Stimulated activated CD4-positive, alpha-beta T cell treated with anti-CD3 and anti-CD28 coated beads, TNF-alpha, amount 100 ng/mL, for 48 hours (primary cell): ENCODE measurements at places on chromosomes 2 and 18.

GRCh38 chr18:79507546-79508480 is 112.1 kb downstream of the NFATC1 start:
- DNase-seq, result no peak

DNA sequence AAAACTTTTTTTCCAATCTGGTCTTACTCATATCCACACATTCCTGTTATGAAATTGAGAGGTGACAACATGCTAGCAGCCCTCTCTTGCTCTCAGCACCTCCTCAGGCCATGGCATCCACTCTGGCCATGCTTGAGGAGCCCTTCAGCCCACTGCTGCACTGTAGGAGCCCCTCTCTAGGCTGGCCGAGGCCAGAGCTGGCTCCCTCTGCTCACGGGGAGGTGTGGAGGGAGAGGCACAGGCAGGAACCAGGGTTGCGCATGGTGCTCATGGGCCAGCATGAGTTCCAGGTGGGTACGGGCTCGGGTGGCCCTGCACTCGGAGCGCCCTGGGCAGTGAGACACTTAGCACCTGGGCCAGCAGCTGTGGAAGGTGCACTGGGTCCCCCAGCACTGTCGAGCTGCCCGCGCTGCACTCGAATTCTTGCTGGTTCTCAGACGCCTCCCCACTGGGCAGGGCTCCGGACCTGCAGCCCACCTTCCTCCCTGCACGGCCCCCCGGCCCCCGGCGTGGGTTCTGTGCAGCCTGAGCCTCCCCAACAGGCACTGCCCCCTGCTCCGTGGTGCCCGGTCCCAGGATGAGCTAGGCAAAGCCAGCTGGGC is 1669.6 kb upstream of the CELF4 start:
- no peak for DNase-seq

DNA sequence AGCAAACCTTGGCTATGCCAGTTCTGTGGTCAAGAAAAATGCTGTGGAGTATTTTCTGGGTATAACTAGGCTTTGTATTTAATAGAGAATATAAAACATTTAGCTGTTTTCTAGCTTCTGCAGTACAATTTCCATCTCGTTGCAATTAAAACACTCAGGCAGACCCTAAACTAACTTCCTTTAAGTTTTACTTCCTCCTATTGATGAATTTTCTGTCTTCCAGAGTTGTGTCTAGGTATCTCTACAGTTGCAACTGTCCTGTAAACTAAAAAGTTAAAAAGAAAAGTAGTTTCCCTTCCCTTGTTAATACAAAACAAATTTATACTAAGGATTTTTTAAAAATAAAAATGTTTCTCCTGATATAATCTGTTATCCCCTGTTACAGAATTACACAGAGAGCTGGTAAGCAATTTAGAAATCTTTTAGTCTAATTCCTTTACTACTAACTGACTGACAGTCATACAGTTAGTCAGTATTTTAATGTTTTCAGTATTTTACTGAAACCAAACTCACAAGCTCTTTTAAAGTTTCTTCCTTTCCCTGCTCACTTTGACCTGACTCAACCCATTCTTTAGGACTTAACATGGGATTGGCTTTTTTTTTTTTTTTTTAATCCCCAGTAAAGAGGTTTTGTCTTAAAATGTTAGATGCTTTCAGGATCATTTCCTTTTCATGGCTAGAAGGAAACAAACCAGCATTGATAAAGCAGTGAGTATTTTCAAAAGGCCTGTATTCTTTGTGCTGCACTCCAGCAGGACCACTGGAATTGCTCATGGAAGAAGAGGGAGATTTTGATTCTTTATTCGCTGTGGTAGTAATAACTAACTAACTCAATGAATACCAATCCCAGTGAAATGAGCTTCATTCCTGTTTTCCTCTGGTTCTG is 22.9 kb downstream of the ITGAV start:
- no peak for DNase-seq

DNA sequence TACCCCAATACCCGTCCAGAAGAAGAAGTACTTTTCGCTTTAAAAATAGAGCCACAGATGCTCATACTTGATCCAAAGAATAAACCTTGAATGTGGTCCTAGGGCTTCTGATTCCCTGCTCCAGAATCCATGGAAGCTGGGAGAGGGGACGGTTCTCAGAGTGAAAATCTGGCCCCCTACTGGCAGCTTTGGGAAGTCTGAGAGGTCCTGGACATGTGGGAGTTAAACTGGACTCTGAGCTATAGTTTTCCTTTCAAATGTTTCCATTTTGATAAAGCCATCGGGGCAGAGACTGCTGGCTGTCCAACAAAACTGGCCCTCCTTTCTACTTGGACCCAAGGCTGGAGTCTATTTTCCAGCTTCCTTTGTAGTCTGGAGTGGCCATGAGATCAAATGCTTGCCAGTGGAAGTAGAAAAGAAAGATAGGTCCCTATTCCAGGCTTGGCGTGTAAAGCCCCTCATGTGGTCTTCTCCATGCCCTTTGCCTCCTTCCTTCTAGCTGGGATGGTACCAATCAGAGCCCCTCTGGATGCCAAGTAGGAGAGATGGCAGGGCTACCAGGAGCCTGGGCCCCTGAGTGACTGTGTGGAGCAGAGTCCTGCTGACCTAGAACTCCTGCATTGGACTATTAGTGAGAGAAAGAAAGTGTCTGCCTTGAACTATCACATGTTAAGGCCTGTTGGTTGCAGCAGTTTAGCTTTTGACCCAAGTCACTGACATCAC is 37.7 kb upstream of the TBC1D8 start:
- no peak for DNase-seq

DNA sequence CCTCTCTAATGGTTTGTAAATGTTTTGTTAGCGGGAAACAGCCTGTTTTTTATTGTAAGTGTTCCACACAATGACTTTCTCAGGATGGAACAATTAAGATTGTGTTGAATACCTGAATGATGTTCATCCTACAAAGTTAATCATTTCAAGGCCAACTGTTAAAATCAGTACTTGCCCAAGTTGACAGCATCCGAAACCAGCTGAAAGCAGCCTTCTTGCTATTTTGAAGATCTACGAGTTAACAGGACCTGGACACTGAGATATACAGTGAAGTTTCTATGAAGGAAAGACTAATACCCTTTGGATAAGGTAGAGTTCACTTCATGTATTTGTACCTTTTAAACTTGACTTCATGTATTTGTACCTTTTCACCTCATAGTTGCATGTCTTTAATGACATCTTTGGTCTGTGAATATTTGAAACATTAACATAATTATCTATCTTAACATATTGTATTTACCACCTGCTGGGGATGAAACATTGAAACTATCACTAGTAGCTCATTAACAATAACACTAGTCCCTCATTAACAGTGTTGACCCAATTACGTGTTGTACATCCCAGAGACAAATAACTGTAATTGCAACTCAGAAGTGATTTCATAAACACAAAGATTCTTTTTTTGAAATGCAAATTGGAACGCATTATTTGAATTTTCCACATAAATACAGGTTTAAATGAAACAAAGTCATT is 556.0 kb upstream of the MEX3C start:
- DNase-seq, result no peak

- no peak for DNase-seq
Observed at GRCh38 chr18:28018351-28018750, 158.6 kb downstream of the CDH2 start.

DNA sequence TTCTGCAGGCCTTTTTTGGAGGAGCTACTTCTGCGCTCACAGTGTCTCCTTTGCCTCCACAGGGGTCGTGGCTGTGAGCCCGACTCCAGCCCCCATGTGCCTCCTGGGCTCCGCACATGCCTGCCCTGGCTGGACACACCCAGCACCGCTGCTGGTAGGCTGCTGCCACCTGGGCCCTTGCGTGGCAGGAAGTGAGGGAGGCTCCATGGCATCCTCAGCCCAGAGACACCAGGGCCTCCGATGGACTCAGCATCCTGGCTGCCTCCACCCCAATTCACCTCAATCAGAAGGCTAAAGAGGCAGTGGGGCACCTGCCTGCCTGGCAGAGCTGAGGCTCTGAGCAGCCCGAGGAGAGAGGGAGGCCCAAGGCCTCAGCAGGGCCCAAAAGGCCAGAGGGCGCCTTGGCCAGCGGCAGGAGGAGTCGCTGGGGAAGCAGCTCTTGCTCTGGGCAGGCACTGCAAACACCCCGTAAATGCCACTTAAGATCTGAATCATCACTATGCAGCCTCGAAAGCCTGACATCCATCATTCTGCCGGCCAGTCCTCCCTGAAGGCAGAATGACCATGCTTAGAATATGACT is 68.3 kb upstream of the OTOS start:
- no peak for DNase-seq

DNA sequence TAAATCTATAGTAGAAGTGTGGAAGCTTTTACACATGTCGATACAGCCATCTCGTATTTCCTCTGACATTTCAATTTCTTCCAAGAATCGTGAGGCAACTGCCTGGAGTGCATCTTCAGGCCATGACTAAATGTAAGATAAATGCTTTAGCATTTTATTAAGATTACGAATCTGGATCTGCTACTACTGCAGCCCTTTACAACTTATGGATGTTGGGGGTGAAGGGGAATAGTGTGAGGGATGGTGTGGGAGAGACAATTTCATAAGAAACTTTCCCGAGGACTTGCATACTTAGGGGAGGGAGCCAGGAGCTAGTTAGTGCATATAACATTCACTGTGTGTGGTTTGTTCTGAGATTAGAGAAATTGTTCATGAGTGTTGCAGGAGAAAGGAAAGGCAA is 204.8 kb downstream of the SLC39A10 start:
- DNase-seq, result no peak

- DNase-seq, result no peak
Observed at GRCh38 chr18:35028536-35028935, 12.7 kb upstream of the MAPRE2 start.

- DNase-seq, result no peak
Observed at GRCh38 chr18:79904357-79905147, 46.9 kb downstream of the SLC66A2 start.

GRCh38 chr18:61470031-61470674 is 136.9 kb downstream of the CDH20 start:
- DNase-seq, result no peak

DNA sequence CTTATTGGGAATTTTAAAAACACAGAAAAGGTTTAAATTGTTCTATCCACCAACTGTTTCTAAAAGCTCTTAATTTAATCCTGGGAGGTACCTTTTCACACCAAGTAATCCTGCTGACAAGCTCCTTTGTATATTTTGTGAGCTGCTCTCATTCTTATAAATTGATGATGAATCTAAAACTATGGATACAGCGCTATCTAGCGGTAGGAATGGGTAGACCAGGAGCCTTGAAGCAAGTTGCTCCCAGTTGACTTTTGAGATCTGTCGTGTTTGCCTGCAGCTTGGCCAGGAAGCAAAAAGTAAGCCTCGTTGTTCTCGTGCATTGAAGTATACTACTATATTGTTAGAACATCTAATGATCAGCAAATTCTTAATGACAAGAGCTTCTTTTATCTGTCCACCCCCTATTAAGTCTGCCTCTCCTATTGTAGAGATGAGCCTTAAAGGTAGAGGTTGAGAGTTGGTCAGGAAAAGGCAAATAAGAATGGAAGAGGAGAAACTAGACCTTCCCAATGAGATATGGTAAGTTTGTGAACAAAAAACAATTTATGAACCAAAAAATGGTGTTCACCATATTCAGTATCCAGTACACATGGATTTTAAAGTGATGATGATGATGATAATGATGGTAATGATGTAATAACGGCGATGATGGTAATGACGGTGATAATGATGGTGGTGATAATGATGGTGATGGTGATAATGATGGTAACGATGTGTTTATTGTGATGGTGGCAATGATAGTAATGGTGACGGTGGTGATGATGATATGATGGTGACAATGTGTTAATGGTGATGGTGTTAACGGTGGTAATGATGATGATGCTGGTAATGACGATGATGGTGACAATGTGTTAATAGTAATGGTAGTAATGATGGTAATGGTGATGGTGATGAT is 212.1 kb upstream of the NCKAP5 start:
- peak; percentile 1 for DNase-seq

DNA sequence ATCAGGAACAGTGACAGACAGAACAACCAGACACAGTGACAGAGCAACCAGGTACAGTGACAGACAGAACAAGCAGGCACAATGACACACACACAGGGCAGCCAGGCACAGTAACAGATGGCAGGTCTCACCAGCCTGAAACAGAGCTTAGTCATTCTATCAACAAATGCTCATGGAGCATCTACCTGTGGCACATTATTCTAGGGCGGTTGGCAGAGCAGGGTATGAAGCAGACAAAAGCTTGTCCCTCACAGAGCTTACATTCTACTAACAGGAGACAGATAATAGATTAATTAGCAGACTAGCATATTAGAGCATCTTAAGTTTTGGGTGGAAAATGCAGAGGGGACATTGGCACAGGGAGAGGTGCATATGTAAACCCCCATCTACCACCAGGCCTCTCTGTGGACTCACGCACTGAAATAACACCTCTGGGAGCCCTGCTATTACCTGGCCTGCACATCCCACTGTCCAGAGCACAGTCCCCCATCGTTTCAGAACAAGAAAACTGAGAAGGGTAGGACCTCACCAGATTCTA is 64.1 kb upstream of the RAB6C start:
- no peak for DNase-seq

DNA sequence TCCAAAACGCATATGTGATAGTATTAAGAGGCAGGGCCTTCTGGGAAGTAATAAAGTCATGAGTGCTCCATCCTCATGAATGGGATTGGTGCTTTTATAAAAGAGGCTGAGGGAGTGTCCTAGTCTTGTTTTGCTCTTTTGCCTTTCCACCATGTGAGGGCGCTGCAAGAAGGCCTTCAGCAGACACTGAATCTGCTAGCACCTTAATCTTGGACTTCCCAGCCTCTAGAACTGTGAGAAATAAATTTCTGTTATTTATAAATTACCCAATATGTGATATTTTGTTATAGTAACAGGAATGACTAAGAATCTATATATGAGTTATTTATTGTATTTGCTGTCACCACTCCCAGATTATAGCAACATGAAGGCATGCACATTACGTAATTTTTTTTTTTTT is 63.5 kb downstream of the PLA2R1 start:
- no peak for DNase-seq

DNA sequence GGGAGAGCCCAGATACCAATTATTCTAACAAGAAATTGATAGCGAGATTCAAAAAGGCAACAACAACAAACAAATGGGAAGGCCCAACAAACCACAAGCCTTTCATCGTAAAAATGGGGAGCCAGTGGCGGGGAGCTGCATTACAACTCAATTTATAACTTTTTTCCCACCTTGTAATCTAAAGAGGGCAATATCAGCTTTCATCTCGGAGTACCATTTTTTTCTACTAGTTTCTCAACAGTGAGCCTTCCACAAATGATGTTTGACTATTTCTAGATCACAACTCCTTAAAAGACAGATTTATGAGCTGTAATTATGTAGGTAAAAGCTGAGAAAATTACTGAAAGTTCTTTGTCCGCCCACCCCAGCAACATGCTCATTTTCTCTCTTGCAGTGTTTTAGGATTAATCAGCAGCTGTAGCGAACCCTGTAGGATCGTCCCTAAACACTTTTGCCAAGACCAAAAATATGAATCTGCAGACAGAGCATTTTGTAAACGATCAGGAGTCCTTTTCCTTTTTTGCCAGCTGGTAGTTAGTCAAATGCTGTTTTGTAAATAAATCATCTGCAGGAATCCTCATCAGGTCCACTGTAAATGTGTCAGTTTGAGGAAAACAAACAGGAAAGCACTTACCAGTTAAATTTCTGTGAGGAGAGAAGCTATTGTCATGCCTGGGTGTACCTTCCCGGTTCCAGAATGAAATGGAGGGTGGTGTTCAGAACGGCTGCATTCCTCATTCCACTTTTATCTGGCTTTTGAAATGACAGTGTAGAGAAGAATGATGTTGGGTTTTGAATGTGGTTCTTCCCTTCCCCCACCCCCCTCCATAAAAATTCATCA is 53.2 kb downstream of the EEF1B2 start:
- no peak for DNase-seq
